ENCODE measurements at places on chromosomes 4 and X. TPM values are rescaled to one million over a fixed set of nuclear protein-coding genes. Genes with fewer than 3 reads are reported as not detected.

Gene PITX2
- total RNA-seq = 1.3 TPM

Gene CLDN22
- total RNA-seq = not detected

Gene FAAH2
- total RNA-seq = 0.47 TPM

Gene PCDH11X
- not detected for total RNA-seq

Gene TNIP3
- total RNA-seq = 0.43 TPM

Gene CPLX1
- not detected for total RNA-seq

Gene ATP10D
- total RNA-seq = 25.4 TPM

Gene SPANXA1
- total RNA-seq = not detected

Gene ATP8A1
- total RNA-seq = 2.2 TPM

Gene RASL11B
- 0.16 TPM for total RNA-seq

Gene SPOCK3
- total RNA-seq = 1.3 TPM

Gene OPRPN
- not detected for total RNA-seq

Gene ITIH6
- total RNA-seq = not detected

Gene GABRB1
- total RNA-seq = 0.60 TPM

Gene ATOH1
- total RNA-seq = not detected

Gene NAT8L
- total RNA-seq = under 0.01 TPM

Gene TMPRSS11D
- total RNA-seq = under 0.01 TPM

Gene CLCN4
- total RNA-seq = 5.4 TPM

Gene LDOC1
- 6.8 TPM for total RNA-seq
